ENCODE measurements at places on chromosomes 16 and 17.

DNA sequence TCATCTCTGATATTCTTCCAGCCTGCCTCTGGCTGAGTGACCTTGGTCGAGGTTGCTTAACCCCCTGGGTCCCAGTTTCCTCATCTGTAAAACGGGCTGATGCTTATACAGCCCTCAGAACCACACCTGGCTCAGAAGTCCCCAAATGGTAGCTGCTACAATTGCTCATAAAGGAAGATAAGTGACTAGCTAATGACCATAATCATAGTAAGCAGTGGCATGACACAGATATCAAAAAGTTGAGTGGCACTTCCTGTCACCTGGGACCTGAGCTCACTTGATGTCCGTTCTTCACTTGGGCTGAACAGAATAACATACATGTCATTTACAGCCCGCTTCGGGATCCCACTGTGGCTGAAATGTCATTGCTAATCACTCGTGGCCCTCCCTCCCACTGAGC is 1.8 kb downstream of the MGRN1 start:
- DNase-seq: no peak

- DNase-seq: no peak
Measured at GRCh38 chr17:73119631-73120030, 27.1 kb upstream of the SLC39A11 start.

- DNase-seq: no peak
Measured at GRCh38 chr17:10624969-10625368, 32.1 kb downstream of the MYH3 start.

DNA sequence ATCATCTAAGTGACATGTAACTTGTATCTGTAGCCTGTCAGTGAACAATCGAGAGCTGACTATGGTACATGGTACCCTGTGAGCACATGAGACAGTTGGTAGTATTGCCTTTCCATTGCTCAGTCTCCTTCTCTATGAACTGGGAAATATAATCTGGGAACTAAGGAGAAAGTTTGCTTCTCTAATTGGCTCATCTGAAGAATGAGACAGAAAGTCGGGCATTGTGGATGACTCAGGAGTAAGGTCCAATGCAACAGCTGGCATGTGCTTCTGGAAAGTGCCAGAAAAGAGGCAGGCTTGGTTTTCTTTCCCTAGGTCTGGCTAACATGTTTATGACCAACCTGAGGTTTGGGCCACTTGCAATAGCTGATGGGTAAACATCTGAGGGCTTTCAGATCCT is 51.9 kb downstream of the ZZEF1 start:
- DNase-seq: no peak

DNA sequence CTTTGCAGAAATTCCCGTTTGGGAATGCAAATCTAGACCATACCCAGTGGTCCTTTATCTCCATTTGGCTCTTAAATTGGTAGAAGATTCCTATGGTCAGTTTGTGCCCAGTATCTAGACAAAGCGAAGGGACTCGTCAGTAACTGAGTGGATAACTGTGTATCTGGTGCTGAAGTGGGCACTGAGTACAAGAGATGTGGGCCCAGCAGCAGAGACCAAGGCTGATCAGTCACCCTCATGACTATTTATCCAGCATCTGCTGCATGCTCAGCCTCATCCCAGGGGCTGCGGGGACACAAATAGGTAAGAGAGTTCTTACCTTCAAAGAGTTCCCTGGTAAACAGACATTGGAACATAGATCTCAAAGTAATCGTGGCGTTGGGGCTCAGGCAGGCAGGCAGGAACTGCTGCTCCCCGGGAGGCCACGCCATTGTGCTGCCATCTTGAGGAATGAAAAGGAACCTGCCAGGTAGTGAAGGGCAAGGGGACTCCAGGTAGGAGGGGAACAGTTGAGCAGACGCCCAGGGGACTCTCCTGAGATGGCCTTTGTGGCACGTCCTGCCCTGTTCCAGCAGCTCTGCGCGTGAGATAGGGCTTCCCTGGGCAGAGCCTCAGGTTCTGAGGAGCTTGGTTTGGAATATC is 10.3 kb downstream of the NT5M start:
- peak; percentile 79 for DNase-seq

GRCh38 chr16:2095918-2096582 is 39.6 kb downstream of the PKD1 start:
- no peak for DNase-seq

GRCh38 chr17:5621026-5621425 is 36.7 kb upstream of the NLRP1 start:
- no peak for DNase-seq

DNA sequence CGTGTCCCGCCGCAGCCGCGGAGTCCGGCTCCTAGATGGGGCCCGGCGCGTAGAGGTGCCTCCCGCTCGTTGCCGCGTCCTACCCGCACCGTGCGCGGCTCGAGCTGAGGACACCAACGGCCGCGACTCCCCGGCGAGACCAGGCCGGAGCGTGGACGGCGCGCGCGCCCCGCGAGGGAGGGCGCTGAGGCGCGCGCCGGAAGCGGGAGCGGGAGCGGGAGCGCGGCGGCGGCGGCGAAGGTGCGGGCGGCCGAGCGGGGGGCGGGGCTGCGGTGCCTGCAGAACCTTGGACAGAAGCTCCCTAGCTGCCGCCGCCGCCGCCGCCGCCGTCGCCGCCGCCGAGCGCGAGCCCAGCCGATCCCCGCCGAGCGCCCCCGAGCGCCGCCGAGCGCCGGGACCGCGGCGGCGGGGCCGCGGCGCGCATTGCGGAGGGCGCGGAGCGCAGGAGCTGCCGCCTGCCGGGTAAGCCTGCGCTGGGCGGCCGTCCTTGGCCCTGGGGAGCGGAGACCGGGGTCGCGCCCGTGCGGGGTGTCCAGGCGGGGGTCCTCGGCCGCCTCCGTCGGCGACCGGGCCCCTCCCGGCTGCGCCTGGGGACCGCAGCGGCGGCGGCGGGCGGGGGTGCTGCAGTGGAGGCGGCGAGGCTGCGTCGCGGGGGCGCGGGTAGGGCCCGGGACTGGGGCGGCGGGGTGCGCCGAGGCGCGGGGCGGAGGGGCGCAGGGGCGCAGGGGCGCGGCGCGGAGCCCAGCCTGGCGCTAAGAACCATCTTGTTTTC is at the start of gene CDK5R1:
Gene CDK5R1, plus strand, starts transcription at position 293 of the 772 bp plus-strand sequence. CDS start 628 bp downstream, outside the sequence.
- DNase-seq: peak; percentile 77

GRCh38 chr16:3793161-3793576 is 75.8 kb upstream of the TRAP1 start:
- DNase-seq: no peak

DNA sequence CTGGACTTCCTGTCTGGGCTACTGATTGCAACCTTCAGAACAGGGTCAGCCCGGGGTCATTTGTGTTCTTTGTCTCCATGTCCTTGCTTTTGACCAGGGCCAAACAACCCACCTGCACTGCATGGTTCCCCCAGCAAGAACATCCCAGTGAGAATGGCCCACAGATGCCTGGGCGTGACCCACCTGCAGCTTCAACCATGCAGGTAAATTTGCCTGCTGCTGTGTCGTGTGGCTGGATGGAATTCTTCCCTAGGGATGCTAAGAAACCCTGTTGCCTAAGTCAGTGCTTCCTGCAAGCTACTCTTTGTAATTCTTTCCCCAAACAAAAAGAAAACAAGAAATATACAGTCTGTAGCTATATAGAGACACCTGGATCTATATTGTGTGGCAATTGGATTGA is 12.5 kb downstream of the CDH13 start:
- DNase-seq: no peak

DNA sequence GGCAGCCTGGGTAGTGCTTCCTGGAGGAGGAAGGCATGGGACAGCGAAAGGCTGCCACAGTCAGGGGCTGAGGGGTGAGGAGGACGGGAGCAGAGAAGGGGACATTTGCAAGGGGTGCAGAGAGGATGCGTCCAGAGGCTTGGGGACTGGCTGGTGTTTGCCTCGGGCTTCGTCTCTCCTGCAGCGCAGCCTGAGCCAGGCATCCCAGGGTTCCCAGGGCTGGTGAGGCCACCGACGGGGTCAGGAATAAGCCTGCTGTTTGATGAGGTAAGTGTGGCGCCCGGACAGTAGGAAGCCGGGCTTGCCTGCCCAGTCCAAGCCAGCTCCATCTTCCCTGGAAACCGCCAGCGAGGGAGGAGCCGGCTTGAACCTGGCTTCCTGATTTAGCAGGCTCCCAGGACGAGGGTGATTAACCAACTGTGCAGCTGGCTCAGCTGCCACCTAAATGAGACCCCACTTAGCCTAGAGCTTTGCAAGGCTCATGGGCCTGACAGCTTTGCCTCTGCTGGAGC is 47.8 kb downstream of the PITPNM3 start:
- no peak for DNase-seq

DNA sequence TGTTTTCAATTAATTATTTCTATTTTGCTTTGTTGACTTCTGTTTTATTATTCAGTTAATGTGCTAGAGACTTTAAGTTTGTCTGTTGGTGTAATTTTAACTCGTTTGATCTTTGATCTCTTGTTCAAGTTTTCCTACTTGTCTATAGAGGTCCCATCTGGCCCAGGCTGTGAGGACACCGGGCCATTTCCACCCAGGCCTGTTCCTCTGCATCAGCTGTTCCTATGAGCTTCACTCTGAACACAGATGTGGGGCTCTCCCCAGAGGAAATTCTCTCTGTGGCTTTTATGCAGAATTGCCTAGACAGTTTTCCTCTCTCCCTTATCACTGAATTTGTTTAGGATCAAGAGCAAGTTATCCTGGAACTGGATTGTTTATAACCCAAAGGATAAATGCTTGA is 44.7 kb downstream of the MYO18A start:
- no peak for DNase-seq

GRCh38 chr16:79698341-79698753 is 97.8 kb upstream of the MAF start:
- no peak for DNase-seq

DNA sequence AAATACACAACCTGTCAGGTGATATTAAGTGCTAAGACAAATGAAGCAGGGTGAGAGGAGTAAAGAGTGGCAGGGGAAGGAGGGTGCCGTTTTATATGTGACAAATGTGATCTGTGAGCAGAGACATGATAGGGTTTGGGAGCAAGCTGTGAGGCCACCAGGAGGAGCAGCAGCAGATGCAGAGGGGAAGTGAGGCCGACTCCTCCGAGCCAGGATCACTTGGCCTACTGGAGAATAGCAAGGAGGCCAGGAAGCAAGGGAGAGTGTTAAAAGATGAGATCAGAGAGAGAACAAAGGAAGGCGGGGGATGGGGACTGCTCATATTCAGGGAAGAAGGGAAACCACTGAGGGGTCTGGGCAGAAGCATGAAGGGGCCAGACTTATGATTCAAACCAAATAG is 129.4 kb downstream of the TANGO6 start:
- peak; percentile 58 for DNase-seq

GRCh38 chr16:48501516-48502377 is 108.2 kb downstream of the N4BP1 start:
- DNase-seq: no peak

DNA sequence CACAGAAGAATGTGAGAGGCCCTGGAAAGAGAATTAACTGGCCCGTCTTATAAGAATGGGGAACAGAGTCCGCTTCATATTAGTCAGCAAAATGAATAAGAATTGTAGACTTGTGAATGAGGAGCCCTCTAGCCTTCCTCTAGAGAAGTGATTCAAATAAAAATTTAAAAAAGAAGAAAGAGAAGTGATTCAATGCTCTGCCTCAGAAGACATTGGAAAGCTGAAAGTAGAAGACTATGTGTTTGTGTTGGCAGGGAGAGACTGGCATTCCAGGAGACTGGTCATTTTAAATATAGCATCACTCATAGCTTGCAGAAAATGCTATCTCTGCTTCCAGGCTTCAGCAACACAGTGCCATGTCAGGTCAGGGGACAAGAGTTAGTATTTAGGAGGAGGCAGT is 190.6 kb upstream of the HS3ST3A1 start:
- no peak for DNase-seq

GRCh38 chr17:81380666-81381518 is 14.4 kb upstream of the BAHCC1 start:
- DNase-seq: no peak

- DNase-seq: peak; percentile 89
Measured at GRCh38 chr17:45341533-45342158, 24.8 kb upstream of the MAP3K14 start.

- DNase-seq: no peak
Measured at GRCh38 chr17:2177235-2177811, 122.4 kb downstream of the HIC1 start.

- no peak for DNase-seq
Measured at GRCh38 chr16:61366006-61366405, 670.2 kb downstream of the CDH8 start.

DNA sequence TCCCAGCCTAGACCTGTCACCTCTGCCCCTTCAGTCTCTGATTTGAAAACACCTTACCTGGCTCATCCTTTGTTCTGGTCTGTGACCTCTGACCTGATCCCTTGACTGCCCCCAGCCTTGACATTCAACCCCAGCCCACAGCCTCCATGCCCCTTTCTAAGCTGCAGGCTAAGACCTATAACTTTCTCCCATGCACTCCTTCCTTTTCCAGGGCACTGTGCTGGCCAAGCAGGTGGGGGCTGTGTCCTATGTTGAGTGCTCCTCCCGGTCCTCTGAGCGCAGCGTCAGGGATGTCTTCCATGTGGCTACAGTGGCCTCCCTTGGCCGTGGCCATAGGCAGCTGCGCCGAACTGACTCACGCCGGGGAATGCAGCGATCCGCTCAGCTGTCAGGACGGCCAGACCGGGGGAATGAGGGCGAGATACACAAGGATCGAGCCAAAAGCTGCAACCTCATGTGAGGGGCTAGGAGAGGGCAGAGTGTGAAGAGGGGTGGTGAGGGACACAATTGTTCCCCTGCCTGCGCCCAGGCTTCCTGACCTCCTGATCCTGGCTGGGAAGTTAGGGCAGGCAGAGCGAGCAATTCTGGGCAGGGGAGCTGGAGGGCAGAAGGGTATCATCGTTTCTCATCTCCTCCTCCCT is 3.3 kb downstream of the RND2 start:
- no peak for DNase-seq

DNA sequence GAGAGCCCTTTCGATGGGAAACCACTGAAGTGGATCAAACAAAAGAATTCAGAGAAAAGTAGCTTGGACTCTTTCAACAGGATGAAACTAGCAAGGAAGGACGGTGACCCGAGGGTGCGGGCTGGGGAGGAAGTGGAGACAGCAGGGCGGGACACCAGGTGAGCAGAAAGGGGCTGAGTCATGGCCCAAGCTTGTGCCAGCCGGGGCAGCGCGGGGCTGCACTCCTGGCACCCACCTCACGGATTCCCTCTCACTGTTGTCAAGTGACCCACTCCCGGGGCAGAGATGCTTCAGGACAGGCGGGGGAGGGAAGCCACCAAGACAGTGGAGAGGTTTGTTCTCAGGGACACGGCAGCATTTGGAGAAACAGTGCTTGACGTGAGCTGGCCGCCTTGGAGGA is 10.7 kb upstream of the RNF222 start:
- peak; percentile 44 for DNase-seq

DNA sequence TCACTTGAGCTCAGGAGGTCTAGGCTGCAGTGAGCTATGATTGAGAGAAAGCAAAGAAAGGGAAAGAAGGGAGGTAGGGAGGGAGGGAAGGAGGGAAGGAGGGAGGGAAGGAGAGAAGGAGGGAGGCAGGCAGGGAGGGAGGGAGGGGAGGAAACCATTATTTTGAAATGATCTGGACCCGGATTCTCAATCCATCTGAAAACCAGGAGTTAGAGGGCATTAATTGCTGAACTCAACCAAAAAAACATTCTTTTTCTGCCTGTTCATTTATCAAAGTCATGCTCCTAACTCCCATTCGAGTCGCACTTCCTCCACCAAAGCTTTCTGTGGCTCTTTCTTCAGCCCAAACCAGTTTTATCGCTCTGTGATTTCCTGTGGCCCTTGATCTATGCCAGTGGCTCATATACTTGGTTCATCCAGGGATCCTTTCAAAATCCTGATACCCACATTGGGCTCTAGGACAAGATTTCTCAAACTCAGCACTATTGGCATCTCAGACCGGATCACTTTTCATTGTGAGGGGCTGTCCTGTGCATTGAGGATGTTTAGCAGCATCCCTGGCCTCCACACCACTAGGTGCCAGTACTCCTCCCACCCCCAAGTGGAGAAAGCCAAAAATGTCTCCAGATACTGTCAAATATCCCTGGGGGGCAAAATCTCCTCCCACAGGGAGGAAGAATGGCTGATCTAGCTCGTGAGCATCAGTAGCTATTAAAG is 38.2 kb downstream of the CMTM4 start:
- DNase-seq: no peak

Measured in WTC11 (cell line).